ENCODE measurements at places on chromosomes 3 and 15.

GRCh38 chr3:11635680-11636393 is 7.9 kb downstream of the VGLL4 start:
- no peak for DNase-seq

- no peak for DNase-seq
Measured at GRCh38 chr3:5035113-5035512, 55.9 kb downstream of the BHLHE40 start.

DNA sequence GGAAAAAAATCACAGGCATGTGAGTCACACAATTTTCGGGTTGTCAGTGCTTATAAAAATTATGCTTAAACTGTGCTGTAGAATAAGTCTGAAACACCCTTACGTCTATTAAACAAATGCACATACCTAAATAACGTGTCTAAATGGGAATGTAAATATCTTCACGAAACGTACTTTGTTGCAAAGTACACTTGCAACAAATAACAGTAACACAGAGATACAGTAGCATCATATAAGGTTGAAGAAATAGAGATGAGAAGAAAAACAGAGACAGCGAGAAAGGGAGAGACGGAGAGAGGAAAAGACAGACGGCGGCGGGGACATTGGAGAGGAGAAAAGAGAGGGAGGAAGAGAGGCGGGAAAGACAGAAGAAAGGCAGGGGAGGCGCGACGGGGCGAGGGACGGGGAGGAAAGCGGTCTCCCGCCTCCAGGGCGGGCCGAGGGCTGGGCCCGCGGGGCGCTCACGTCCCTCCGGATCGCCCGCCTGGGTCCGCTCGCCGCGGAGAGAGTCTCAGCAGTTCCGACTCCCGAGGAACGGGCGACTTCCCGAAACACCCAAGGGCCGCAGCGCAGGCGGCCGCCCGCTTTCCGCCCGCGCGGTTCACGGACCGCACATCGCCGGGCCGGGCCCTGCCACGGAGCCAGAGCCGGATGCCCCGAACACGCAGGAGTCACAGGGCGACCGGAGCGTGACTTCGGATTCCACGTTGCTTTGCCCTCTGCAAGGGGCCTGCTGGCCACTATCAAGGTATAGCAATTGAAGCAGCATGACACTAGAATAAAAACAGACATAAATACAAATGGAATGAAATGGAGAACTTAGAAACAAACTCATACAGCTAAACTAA is 153.4 kb downstream of the LMLN start:
- no peak for DNase-seq

DNA sequence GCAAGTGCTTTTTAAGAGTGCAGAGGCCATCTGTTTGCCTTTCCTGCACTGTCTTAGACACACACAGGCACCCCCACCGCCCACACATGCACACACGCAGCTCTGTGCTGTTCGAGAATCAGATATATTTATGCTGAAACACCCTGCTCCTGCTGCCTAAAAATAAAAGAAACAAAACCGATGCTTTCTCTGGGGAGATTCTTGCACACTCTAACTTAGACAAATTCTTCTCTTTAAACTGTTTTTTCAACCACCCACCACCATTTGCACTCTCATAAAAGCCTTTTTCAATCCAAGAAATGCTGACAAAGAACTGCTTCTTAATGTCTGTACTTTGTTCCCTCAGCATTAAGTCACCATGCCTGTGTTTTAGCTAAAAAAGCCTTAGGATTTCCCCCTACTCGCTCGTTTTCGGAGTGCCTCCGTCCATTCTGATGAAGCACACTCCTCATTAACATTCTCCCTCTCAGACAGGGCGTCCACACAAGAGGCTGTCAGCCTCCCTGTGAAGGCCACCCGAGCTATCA is 26.2 kb downstream of the SLC12A8 start:
- no peak for DNase-seq

DNA sequence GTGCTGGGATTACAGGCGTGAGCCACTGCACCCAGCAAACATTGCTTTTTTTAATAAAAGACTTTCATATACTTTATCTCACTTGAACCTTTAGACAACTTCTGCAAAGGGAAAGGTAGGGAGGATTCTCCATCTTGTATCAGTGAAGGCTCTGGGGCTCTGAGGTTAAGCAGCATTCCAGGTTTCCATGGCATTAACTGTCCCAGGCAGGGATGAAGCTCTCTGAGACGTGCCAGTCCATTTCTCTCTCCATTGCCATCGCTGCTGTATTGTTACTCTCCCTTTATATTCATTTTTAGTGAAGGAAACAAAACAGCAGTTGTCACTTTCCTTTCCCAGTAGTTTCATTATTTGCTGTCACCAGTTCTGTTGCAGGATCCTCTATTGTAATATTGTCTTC is 342.4 kb downstream of the LPP start:
- no peak for DNase-seq

DNA sequence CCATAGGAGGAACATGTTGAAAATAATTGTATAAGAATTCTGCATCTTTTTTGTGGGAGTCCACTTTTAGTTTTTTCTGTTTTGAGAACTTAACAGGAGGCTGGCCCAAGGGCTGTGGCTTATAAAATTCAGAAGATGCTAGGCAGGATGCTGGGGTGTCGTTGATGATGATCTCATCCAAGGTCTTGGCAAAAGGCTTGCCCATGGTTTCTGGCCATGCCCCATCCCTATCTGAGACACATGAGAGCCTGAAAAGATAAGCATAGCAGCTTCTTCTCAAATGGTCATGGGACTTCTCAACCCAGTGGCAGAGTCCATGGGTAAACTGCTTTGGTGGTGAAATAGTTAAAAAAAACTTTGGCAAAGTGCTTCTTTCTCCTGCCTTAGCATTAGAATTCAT is 35.2 kb downstream of the CMSS1 start:
- DNase-seq, result no peak
